Natural killer cell treated with Interleukin-12 subunit alpha and Interleukin-12 subunit beta and Interleukin-15 and Interleukin-18, amount 100 ng/mL, for 72 hours (primary cell): ENCODE measurements at places on chromosomes 2 and 18.
A peak's percentile ranks its signal among the peaks of the same experiment; 100 is the strongest.

- no peak for DNase-seq
Observed at GRCh38 chr2:158144914-158145625, 43.4 kb downstream of the UPP2 start.

GRCh38 chr2:201128933-201129505, 13.1 kb downstream of the CFLAR start:
- DNase-seq: no peak

DNA sequence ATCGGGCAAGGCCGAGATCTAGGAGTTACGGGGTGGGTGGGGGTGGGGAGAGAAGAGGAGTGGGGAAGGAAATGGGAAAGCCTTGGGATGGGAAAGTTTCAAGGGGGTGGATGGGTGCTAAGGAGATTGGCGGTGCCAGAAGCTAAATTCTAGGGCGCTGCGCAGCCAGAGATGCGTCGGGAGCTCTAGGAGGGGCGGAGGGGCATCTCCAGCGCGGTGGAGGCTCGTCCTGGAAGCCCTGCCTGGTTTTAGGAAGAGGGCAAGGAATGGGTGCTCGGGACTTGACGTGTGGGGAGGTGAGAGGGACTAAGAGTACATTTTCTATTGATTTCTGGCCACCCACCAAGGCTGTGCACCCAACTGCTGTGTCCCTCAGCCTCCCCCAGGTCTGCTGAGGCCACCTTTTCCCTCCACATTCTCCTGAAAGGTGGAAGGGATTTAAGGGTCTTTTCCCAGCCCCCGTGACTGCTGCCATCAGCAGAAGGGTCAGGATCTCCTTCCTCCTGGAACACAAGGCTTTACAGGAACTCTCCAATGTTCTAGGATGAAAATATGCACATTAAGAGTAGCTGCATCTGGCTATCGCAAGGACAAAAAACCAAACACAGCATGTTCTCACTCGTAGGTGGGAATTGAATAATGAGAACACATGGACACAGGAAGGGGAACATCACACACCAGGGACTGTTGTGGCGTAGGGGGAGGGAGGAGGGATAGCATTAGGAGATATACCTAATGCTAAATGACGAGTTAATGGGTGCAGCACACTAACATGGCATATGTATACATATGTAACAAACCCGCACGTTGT, 1.4 kb downstream of the C2orf72 start:
- DNase-seq: no peak

DNA sequence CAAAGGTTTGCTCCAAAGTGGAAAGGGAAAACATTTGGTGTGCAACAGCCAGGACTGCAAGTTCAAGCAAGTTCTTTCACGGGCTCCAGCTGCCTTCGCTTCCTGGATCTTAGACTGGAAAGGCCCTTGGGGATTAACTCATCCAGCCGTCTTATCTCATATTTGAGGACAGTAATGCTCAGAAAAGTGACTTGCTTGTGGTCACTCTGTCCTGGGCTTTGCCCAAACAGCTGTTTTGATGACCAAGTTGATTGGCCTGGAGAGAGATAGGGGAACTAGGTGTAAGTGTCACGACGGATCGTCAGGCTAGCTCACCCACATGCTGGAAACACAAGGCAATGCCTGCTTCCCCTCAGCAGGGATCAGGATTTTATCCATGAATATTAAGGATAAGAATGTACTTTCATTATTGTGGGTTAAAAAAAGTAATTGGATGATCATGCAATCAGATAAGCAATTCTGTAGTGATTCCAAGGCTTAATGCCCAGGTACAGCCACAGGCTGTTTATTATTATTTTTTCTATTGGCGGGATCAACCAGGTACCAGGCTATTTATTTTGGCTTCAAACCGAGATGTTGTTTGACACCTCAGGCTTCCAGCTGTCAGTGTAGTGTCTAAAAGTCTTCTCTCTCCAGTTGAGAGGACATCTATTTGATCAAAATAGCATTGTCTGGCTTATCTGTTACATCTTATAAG, 162.5 kb upstream of the EPAS1 start:
- no peak for DNase-seq

- no peak for DNase-seq
Observed at GRCh38 chr2:190432567-190433231, 24.5 kb downstream of the MFSD6 start.

DNA sequence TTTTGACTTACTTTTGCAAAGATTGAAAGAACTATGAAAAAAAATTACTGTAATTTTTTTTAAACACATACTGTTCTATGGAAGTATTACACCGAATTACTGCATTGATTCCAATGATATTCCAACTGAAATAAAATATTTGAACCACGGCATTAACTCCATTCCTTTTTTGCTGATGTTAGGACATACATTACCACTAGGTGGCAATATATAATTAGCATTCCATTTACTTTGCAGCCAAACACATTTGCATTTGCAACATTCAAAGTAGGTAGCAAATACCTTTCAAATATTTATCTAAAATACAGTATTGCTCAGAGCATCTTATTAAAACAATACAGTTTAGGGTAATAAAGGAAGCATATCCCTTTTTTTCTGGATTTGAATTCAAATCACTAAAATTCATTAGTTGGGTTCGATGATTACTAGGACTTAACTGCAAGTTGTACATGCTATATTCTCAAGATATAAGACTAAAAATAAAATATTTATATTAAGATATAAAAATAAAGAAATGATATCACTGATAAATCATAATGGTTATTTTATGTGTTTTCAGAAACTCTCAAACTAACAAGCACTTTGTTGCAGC, 31.3 kb downstream of the LANCL1 start:
- no peak for DNase-seq

DNA sequence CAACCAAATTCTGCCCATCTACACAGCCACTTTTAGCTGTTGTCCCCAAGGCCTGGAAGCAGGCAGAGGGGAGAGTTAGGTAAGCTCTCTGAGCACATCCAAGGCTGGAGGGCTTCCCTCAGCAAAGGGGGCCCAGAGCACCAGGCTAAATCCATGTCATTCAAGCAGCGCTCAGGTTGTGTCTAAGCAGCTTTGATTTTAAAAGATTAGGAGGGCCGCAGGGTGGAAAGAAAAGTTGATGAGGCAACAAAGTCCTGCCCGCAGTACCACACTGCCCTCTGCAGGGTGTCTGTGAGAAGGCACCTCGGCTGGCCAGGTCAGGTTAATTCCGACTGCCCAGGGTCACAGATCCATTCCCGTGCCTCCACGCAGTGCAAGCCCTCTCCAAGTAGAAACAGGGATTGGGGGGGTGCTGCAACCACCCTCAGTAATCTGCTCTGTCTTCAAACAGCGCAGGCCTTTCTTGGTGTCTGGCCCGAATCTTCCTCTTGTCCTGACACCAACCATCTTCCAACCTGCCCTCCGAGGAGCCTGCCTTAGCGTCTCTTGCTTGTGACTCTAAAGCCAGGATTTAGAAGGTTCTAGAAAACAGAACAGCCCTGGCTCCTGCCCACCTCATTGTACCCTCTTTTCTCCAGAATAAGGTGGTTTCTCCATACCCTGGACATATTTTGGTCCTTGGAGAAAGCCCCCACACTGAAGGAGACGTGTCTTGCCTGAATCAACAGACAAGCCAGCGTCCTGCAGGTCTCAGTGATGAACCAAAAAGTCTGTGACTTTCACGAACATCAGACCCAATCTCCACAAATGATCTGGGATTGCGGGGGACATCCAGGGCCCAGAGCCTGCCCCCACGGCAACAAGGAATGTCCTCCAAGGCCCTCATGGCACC, 289.2 kb downstream of the TNS1 start:
- DNase-seq: peak; percentile 81

GRCh38 chr2:138712212-138712979, 67.8 kb downstream of the NXPH2 start:
- DNase-seq: no peak

GRCh38 chr2:162177301-162177700, 25.3 kb upstream of the GCG start:
- no peak for DNase-seq

GRCh38 chr2:74919827-74920226, 38.6 kb upstream of the POLE4 start:
- peak; percentile 77 for DNase-seq

GRCh38 chr2:162782138-162782537, 56.4 kb downstream of the KCNH7 start:
- no peak for DNase-seq

DNA sequence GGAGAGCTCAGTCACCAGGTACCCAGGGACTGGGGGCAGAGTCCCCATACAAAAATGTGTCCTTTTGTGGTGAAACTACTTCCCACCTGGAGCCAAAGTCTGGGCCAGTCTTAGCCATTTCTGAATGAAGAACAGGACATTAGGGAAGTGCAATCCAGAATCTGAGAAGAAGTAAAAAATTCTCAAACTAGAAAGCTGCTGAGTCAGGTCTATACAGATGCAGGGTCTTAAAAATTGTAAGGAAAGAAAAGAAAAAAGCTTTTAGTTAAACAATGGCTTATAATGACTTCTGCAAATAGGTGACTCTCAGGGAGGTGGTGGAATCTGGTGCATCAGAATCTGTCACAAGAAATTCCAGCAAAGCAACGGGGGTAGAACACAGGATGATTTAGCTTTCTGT, 13.5 kb downstream of the ZBTB7C start:
- DNase-seq: no peak

DNA sequence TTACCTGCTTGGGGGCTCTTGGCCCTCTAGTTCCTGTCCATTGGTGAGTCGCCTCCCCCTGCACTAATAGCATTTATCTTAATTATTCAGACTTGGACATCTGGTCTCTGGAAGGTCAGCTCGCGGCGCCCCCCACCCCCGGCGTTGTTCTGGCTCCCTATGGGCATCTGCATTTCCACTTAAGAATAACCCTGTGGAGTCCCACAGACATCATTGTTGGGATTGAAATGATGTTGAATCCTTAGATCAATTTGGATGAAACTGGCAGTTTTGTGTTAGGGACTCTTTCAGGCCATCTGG, 313.8 kb upstream of the HS6ST1 start:
- no peak for DNase-seq

GRCh38 chr2:200810252-200810997, 1.3 kb upstream of the BZW1 start:
- DNase-seq: no peak

GRCh38 chr2:54099829-54100585, 15.4 kb upstream of the ACYP2 start:
- DNase-seq: no peak
